Transverse colon (tissue), 4 donors: ENCODE measurements at places on chromosomes 7 and 10. TPM values are rescaled to one million over a fixed set of nuclear protein-coding genes. Genes with fewer than 3 reads are reported as not detected.

GRCh38 chr7:67593794-67594193, 597.2 kb downstream of the TYW1 start:
- no peak for DNase-seq

- DNase-seq: no peak
Measured at GRCh38 chr10:35876248-35876647, 234.2 kb upstream of the FZD8 start.

GRCh38 chr7:29275493-29275892, 80.9 kb downstream of the CHN2 start:
- DNase-seq: no peak

GRCh38 chr10:11560076-11560709, 51.3 kb downstream of the USP6NL start:
- no peak for DNase-seq

- no peak for DNase-seq
Measured at GRCh38 chr10:30284865-30285594, 64.0 kb downstream of the MTPAP start.

- DNase-seq: no peak
Measured at GRCh38 chr10:132016514-132016913, 34.8 kb upstream of the BNIP3 start.

Gene POP7
- total RNA-seq: 29.1 TPM

Gene MICALL2
- 67.6 TPM for total RNA-seq

Gene C7orf33
- total RNA-seq: not detected

DNA sequence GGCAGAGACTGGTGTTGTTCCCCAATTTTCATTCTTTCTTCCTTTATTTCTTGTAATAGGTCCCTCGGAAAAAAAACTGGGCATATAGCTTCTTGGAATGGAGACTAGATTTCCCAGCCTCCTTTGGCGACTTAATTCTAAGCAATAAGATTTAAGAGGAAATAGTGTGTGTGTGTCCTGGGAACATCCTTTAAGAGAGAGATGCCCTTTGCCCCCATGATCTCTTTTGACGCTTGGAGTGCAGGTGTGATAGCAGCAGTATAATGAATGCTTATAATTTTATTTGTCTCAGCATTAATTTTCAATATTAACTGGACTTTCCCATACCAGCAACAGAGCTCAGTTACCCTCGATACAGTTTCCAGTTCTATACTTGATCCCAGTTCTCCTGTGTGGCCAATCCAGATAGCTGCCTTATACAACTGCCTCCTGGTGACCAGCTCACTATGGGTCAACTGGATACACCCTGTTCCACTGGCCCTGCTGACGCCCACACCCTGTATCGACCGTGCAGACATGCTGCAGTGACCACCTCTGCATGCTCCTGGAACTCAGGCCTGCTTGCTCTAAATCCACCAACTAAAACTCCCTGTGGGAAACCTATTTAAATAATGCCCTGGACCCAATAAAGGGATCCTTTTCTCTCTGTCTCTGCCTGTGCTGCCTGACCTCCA, 13.9 kb downstream of the TMEM176A start:
- no peak for DNase-seq
